ENCODE measurements at places on chromosomes 13 and 19. TPM values are rescaled to one million over a fixed set of nuclear protein-coding genes. Genes with fewer than 3 reads are reported as not detected.

The FAM32A gene
- total RNA-seq = 151 TPM

The CEACAM4 gene
- total RNA-seq = not detected

The KLK7 gene
- not detected for total RNA-seq

The SHD gene
- total RNA-seq = 122 TPM

The ARRDC5 gene
- total RNA-seq = not detected

The FBXW9 gene
- total RNA-seq = 8.7 TPM

The USHBP1 gene
- not detected for total RNA-seq

The KIR2DL4 gene
- total RNA-seq = not detected

The HIPK4 gene
- not detected for total RNA-seq

The ETHE1 gene
- 40.8 TPM for total RNA-seq

The CEACAM20 gene
- not detected for total RNA-seq

The PALM3 gene
- 0.38 TPM for total RNA-seq

GRCh38 chr13:31853643-31854326 is 114.5 kb downstream of the RXFP2 start:
- no peak for DNase-seq

DNA sequence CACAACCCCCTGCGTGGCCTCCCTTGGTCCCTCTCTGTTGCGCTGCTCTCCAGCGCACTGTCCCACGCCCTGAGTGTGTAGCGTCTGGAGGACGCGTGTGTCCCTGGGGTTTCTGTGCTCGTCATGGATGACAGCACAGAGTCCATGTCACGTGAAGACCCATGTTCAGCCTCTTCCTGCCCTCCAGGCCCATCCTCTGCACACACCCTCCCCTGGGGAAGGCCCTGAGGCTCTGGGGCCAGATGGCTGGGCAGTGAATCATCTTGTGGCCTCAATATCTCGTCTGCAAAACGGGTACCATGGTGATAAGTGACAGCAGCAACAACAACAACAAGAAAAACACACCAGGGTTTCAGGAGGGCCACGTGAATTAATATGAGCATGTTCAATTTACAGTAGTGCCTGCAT is 71.5 kb upstream of the ARHGEF7 start:
- peak; percentile 88 for DNase-seq

DNA sequence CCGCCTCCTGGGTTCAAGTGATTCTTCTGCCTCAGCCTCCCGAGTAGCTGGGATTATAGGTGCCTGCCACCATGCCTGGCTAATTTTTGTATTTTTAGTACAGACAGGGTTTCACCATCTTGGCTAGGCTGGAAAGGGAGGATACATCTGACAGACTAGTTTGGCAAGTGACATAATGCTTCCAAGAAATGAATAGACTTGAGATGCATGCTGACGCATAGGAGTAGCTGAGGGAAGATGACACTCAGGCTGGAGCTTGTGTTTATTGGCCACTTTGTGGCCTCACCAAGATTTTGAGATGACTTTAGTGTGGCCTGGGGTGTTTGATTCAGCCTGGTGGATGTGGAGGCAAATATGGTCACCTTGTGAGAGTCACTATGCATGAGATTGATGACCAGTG is 4.0 kb downstream of the ZNF586 start:
- DNase-seq = no peak

DNA sequence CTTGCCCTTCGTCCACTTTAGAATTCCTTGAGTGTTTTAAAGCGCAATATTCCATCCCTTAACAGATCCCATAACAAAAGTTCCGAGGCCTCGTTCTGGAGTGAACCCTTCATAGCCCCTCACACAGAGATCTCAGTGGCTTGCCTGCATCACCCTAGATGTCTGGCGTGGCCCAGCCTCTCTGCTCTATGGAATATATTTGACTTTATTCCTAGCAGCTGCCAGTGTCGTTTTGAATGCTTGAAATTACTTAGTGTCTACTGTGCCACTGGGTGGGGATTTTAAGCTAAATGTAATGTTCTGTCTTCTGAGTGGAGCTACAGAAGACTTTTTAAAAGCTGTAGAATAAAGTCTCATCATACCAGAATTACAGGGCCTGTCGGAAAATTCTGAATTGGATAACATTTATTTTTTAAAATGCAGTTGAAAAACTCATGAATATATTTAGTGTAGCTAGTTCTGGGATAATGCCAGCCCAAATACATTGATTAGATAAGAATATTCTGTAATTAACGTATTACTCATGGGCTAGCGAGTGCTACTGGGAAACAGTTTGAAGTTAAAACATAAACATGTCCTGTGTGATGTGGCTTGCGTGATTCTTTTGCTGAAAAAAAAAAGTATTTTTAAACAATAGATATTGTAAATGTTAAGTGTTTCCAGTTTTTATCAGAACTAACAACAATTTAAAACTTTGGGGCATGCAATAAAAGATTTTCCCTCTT is 111.8 kb downstream of the ESD start:
- DNase-seq = peak; percentile 44

DNA sequence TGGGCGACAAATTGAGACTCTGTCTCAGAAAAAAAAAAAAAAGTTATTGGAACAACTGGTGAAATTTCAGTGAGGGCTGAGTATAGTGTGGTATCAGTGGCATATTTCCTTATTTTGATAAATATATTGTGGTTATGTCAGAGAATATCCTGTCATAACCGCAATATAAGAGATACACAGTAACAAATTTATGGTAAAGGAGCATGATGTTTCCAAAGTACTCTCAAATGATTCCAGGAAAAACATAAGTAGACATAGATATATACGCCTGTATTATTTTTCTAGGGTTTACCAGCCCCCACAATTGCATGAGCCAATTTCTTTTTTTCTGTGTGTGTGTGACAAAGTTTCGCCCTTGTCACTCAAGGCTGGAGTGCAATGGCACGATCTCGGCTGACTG is 5.7 kb upstream of the C5AR1 start:
- no peak for DNase-seq

GRCh38 chr19:28636016-28636629 is 576.8 kb downstream of the UQCRFS1 start:
- DNase-seq = no peak

GRCh38 chr19:34034318-34034846 is 137.9 kb upstream of the LSM14A start:
- DNase-seq = no peak

DNA sequence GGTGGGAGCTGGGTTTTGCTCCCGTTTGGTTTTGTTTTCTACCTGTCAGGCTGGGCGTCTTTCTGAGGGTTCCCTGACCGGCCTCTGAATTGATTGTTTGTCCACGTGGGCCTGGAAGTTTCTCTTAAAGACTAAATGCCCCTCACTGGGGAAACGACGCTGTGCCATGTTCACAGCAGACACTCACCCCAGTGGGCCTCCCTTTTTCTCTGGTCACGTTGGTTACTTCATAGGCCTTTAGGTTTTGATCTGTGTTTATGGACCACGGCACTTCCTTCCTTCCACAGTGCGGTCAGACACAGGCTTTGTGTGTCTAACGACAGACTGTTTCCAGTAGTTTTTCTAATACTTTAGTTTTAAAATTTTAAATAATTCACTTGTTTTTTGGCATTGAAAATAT is 20.1 kb upstream of the NDUFS7 start:
- no peak for DNase-seq

DNA sequence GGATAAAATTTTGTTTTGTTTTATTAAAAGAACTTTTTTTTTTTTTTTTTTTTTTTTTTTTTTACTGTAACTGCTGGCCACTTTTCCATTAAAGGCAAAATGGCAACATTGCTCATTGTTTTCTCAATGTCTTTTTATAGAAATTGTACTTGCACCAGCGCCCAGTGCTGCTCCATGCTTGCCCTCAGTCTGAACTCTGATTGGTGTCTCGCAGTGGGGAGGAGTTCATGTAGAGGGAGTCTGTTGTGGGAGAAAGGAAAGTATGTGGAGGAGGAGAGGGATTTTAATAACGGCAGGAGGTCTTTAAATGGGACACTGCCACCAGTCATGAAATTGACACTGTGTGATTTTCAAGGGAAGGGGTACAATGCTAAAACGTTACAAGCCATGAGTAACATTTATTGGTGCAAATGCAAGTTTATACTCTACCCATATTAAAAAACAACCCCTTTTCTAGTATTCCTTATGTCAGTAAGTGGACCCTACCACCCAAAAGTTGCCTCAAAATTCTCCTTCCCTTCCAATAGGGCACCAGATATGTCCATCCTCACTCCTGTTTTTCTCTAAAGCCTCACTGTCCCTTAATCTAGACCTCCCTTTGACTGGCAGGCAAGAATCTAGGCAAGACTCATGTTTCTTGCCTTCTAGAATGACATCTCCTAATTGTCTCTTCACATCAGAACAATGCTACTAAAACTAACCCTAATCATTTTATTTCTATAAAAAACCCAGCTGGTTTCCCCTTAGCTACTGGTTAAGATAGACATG is 3.2 kb downstream of the RASL11A start:
- peak; percentile 60 for DNase-seq

- peak; percentile 100 for DNase-seq
Observed at GRCh38 chr19:49451430-49452181, at the start of gene PIH1D1. Gene PIH1D1, minus strand, starts transcription at chr19:49451814. Its CDS starts 240 bp downstream, at chr19:49451574.

- DNase-seq = peak; percentile 1
Observed at GRCh38 chr19:23799321-23799720, 40.6 kb upstream of the ZNF681 start.

GRCh38 chr19:1470305-1471009 is 8.6 kb downstream of the C19orf25 start:
- DNase-seq = no peak

- peak; percentile 79 for DNase-seq
Observed at GRCh38 chr13:49146950-49147355, 73.2 kb upstream of the MLNR start.

DNA sequence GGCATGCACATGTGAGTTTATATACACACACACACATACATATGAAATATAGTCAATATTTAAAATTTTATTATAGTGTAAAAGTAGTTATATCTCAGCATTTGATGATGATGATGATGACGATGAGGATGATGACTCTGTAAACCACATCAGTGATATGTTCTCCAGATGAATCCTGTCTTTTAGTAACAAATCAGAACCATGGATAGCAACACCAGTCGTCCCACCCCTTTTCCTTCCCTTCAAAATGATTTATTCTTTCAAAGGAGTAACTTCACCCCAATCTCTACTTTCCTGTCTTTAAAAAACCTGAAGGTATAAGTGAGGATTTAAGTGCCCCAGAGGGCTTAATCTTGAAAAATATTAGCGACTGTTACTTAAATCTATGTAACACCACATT is 74.1 kb downstream of the DCLK1 start:
- peak; percentile 20 for DNase-seq

All from LHCN-M2 (cell line).